ENCODE measurements at places on chromosomes 12 and 14.

DNA sequence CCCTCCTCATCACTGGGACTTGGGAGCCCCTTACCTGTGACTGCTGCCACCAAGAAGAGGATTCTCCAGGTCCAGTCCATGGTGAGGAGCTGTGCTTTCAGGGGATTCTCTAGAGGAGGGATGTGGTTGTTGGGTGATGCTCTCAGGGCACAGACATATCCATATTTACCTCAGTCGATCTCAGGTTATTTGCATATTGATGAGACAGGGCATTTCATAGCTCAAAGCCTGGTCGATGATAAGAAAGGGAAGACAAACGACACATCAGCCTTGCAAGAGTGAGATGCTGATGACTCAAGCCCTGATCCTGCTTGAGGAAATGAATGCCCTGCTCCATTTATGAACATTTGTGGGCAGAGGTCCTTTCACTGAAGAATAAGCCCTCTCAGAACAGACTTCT is 981.0 kb downstream of the TMEM121 start:
- no peak for DNase-seq

DNA sequence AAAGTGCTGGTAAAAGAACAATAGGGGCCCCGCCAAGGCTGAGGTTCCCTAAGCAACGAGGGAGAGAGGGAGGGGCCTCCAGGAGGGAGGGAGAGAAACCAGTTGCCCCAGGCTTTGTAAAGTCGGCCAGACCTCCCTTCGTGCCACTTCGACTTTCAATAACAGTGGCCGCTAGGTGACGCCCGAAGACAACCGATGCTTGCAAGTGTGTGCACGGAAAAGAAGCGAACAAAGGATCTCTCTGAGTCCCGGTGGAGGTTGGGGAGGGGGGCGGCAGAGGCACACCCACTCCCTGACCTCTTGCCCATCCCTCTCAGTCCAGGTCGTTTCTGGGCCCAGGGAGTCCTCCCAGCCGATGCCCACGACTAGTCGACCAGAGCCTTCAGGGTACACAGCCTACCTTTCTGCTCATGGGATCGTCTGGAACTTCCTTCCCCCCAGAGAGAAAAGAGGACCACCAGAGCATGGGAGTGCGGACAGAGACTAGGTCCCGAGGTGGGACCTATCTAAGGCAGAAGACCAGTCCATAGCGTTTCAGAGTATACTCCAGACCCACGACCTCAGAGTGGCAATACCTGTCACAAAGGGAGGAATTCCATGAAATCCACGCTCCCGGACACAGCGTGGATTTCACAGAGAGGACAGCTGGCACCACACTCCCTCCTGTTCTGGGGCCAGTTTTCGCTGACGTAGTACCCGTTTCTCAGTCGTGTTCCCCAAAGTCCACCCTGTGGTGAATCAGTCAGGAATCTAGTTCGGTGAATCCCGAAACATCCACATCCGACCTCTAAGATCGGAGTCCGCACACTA is 262.7 kb upstream of the ALG10B start:
- DNase-seq: no peak

GRCh38 chr14:96895658-96896271 is 98.6 kb downstream of the VRK1 start:
- no peak for DNase-seq

DNA sequence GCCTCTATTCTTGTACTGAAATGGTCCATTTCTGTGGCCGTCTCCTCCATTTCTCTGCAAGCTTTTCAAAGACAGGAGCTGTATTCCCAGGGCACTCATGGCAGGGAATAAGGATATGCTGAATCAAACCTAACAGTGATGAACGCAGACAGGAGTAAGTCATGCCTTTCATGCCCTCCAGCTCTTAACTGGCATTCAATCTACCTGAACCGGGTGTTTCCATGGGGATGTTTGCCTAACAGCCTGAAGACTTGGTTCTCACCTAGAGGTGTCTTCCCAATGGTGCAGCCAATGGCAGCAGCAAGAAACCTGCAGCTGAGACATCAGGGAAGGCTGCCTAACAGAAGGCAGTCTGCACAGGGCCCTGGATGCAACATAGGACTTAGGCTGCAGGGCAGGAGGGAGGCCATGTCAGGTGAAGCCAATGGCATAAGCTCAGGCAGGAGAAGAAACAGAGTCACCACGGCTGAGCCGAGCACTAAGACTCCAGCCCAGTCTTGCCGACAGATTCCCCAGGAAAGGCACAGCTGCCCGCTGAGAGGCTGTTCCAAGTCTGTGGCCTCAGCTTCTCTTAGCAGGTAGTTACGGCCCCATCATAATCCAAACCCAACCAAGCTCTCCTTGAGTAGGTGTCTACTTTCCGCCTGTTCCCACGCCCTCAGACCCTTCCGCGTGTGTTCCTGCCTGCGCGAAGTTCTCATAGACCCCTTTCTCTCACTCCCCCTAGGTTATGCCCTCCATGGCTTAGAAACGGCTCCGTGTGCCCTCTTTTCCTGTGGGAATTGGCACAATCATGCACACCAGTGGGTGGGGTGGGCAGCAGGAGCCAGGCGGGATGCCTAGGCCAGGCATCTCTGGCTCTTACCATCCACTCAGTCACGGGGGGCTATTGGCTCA is 44.1 kb downstream of the VWF start:
- DNase-seq: no peak

DNA sequence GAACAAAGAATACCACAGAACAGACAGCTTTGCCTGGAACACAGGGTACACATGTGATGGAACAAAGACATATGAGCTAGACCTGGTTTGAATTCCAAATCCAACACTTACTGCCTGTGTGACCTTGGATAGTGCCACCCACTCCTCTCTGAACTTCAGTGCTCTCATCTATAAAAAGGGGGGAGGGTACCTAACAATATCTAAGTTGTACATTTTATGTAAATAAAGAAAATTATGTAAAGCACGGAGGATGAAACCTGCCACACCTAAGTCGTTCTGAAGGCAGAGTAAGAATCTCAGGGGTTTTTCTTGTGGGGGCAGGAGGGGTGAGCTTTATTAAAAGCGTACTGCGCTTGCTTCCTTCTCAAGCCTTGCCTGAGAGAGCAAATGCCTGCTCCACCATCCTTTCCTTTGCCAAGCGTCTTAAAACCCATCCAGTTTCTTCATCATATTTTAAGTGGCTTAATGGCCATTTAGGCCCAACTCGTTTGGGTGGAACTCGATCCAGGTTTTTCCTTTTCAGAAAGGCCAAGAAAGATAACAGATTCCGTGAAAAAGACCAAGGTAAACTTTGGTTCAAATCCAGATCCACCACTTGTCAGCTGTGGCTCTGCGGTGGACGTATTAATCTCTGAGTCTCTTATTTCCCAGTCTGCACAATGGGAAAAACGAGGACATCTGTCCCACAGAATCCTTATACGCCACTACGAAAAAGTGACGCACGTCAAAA is 946 bp downstream of the DDX24 start:
- DNase-seq: peak; percentile 28

DNA sequence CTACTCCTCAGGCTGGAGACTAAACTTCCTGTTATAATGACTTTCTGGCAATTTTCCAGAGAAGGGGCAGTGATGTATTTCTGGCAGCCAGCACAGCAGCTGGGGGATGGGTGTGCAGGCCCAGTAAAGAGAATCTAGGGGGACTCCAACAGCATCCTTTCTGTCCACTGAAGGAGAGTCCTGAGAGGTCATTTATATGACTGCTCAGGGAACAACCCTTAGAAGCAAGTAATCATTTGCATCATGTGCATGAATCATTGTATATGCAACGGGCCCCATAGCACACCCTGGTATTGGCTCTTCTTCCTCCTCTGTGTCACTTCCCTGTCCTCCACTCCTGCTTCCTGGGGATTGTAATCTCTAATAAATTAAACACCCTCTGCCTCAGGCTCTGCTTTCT is 493.8 kb downstream of the RPS29 start:
- peak; percentile 0 for DNase-seq

GRCh38 chr14:33808187-33808586 is 142.7 kb downstream of the EGLN3 start:
- no peak for DNase-seq

- DNase-seq: peak; percentile 96
Measured at GRCh38 chr12:122072031-122072970, 6.3 kb upstream of the MLXIP start.

- DNase-seq: no peak
Measured at GRCh38 chr12:19332196-19332595, 107.1 kb upstream of the AEBP2 start.

DNA sequence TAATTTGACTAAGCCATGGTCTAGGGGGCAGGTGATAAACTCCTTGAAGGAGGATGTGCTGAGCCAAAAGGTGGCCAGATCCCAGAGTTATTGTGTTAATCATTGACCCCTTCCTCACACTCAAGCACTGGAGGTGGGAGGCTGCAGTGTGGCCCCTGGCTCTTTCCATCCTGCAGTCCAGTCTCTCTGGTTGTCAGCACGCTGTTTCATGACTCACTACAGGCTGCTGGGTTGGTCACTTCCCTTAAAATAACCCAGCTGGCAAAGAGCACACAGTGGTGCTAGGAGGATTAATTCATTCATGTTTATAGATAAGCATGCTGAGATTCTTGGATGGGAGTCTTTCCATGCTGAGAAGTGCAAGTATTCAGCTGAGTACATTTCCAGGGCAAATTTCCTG is 228.9 kb downstream of the ANO2 start:
- DNase-seq: peak; percentile 36

GRCh38 chr12:16323638-16324037 is 23.8 kb upstream of the MGST1 start:
- DNase-seq: no peak

- no peak for DNase-seq
Measured at GRCh38 chr12:104641862-104642261, 185.1 kb downstream of the CHST11 start.

DNA sequence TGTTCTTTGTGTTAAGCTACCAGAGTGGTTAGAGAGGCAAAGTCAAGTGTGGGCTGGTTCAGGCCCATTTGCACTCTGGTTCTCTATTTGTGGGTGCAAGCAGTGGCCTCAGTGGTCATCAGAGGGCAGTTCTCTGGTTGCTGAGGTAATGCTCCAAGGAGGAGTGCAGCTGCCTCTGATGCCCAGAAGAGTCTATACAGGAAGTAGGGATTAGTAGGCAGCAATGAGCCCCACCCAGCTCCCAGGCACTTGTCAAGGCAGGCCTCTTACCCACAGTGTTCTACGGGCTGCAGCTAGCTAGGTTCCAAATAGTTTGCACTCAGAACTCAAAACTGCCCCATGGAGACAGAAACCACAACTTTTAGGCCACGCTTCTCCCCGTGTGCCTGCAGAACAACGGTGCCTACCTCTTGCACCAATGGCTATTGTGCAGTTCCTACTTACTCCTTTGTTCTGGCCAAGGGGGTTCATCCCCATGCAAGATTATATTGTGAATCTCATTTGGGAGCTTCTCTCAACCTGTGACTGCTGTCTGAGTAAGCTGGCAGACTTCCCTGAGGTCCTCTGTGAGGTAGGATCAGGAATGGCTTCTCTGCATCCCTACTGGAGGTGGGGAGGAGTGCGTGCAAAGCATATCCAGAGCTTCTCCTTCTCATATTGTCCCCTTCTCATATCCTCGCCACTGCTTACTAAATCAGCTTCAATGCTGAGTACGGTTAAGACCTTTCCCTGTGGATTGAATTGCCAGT is 410.3 kb upstream of the LMO3 start:
- no peak for DNase-seq

GRCh38 chr14:95531473-95531872 is 3.4 kb upstream of the GLRX5 start:
- peak; percentile 50 for DNase-seq

DNA sequence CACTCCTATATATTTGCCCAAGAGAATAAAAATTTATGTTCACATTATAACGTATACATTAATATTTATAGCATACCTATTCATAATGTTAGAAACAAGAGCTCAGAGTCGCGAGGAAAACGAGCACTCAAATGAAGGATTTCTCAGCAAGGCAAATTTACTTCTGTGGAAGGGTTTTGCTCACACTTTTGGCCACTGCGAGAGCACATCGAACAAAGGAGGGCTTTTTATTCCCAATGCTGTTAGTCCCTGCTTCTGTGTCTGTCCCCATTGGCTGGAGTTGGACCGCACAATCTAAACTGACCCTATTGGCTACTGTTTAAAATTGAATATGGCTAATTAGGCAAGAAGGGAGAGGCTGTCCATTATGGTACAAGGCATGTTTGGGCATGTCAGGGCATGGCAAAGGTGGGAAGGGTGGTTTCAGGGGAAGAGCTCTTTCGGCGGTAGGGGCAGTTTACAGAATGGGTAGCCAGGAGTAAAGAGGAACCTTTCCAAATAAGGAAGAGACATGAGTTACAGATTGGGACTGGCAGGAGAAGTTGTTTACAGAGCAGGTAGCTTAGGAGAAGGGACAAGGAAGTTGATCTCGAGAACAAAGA is 702.9 kb downstream of the TRHDE start:
- no peak for DNase-seq

GRCh38 chr14:100620255-100621100 is 33.3 kb upstream of the BEGAIN start:
- DNase-seq: no peak

DNA sequence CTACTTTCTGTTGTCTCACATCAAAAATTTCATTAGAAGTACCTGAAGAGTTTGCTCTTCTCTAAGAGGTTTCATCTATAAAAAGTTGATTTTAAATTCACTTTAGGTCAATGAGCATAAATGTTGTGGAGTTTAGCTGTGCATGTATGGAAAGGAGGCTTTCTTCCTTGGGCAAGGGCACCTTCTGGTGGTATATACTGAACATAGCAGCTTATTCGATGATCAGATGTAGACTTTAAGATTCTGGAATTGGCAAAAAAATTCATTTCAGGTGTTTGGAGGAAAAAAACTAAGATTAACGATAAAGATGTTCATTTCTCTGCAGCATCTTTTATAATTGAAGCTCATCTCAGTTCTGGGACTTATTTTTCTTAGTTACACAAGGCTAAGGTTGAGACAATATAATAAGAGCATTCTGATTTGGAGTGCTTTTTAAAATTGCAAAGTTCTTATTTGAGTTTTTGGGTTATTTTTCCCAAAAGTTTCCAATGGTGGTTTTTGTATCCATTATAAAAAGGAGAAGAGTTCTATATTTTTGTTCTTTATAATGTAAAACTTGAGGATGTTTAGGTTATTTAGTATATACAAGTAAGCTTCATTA is 46.8 kb downstream of the TMEM117 start:
- peak; percentile 63 for DNase-seq
